ENCODE measurements at places on chromosomes 3 and 15.

- no peak for DNase-seq
Observed at GRCh38 chr3:131903988-131904415, 130.8 kb downstream of the CPNE4 start.

DNA sequence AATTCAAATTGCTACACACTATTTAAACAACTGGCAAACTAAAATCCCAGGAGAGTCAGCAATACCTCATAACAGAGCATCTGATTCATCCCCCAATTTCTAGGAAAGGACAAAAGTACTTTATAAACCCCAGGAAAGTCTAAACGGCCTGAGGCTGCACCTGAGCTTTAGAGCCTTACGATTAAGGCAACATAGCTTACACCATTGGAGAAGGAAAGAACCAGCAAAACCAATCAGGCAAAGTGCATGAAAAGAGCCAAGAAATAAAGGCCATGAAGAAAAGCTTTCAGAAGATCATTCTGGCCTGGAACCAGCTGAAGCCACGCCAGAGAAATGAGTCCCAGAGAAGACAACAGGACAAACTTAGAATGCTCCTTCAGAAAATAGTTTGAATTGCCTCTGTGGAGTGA lies 48.1 kb downstream of the PTPN9 start:
- DNase-seq, result no peak

- DNase-seq, result no peak
Observed at GRCh38 chr15:96183867-96184266, 146.6 kb upstream of the NR2F2 start.

DNA sequence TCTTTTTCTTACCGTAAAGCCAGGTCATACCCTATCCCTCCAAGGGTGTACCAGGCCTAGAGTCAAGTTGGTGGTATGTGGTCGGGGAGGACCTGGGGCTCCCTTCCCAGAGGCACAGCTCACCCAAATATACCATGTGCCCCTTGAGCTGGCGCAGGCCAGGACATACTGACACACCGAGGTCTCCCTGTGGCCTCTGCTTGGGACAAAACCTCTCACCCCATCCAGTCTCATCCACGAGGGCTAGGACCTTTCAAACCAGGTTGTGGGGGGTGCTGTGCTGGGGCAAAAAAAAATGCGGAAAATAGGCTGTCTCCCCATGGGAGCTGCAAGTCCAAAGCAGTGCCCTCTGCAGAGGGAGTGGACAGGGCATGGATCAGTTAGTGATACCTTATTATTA lies 22.8 kb downstream of the PTH1R start:
- no peak for DNase-seq

DNA sequence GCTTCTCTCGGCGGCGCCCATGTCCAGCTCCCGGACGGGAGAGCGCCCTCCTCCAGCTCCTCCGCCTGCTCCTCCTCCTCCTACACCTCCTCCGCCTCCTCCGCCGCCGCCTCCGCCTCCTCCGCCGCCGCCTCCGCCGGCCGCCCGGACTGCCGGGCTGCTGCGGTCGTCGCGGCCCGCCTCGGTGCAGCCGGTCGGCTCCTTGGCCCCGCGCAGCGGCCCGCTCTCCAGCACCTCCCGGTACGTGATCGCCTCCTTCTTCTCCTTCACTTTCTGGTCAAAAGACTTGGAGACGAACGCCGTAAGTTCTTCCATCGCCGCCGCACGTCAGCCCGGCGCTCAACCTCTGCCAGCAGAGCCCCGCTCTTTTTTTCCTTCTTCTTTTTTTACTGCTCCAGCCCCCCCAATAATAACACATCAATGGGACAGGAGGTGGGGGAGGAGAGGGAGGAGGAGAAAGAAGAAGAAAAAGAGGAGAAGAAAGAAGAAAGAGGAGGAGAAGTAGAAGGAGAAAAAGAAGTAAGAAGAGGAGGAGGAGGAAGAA lies 438 bp downstream of the SHOX2 start:
- peak; percentile 80 for DNase-seq

DNA sequence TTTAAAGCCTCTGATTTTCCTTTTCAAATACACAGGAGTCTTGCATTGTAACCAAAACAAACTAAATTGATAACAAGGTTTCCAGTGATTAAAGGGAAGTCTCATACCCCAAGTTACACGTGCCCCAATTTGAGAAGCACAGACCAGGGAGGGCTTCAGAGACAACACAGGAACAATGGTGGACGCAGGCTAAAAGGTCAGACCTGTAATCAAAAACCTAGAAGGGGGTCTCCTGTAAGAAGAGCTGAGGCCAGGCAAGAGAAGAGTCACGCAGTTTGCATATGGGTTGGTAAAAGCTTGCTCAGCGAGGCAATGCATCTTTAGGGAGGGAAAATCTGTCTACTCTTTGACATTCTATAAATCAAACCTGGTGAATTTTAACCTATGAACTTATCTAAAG lies 58.6 kb upstream of the MCF2L2 start:
- DNase-seq, result no peak
